ENCODE measurements at places on chromosomes 6 and 20.

DNA sequence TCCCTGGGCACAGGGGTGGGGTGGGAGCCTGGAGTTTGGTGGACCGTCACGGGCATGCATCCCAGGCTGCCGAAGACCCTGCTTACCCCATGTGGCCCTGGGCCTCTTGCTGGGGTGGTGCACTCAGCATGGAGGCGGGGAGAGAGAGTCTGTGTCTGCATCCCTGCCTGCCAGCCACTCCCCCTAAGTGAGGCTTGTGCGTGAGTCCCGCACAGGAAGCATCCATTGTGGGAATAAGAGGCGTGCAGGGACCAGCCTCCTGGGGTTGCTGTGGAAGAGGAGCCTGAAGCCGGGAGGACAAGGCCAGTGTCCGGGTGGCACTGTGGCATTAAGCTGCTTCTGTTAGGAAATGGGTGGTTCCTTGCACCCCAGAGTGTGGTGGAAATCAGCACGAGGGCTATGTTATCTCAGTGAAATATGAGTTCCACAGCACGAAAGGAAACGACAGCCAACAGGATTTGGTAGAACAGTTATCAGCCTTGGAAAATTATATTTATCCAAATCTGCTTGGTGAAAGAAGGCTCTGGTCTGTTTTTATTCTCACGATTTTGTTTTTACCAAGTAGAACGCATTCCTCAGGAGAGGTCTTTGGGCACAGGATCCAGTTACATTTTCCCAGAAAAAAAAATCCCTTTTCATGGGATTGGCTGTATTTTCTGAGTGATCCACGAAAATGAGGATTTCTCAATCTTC lies 35.7 kb downstream of the CDH4 start:
- DNase-seq = no peak

GRCh38 chr20:45049438-45049837 lies 51.5 kb downstream of the KCNS1 start:
- DNase-seq = no peak

GRCh38 chr6:97726378-97726777 lies 443.4 kb upstream of the MMS22L start:
- peak; percentile 23 for DNase-seq

GRCh38 chr20:18639501-18639979 lies 51.7 kb downstream of the DTD1 start:
- no peak for DNase-seq

DNA sequence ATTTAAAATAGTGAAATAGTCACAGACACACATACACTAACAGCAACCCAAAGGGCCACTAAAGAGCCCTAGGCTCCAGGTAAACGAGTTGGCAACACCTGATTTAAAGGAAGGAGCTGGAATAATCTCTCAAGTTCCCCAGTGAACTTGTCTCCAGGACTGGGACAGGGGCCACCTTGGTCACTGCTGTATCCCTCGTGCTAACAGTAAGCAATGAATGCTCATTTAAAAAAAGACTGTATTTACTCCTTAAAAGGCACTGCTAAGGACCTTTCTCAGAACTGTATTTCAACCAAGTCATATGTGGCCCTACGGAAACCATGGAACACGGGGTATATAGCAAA lies 1.3 kb downstream of the DIDO1 start:
- DNase-seq = no peak

GRCh38 chr6:47288267-47289090 lies 21.2 kb downstream of the TNFRSF21 start:
- no peak for DNase-seq

DNA sequence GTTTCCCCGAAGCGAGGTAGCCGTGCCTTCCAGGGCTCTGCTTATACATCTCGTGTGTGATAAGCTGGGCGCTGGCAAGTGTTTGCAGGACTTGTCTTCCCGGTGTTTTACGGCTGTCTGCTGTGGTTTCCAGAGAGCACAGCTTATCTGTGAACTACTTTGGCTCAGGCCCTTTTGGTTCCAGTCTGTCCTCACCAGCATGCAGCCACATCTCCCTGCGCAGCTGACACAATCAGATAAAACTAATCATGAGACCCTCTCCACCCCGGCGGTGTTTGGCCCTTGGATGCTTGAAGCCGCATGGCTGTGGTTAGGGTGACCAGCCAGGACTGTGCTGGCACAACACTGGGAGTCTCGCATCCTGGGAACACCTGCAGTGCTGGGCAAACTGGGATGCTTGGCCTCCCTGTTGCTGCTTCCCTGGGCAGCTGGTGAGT lies 241.8 kb upstream of the FOXQ1 start:
- no peak for DNase-seq

DNA sequence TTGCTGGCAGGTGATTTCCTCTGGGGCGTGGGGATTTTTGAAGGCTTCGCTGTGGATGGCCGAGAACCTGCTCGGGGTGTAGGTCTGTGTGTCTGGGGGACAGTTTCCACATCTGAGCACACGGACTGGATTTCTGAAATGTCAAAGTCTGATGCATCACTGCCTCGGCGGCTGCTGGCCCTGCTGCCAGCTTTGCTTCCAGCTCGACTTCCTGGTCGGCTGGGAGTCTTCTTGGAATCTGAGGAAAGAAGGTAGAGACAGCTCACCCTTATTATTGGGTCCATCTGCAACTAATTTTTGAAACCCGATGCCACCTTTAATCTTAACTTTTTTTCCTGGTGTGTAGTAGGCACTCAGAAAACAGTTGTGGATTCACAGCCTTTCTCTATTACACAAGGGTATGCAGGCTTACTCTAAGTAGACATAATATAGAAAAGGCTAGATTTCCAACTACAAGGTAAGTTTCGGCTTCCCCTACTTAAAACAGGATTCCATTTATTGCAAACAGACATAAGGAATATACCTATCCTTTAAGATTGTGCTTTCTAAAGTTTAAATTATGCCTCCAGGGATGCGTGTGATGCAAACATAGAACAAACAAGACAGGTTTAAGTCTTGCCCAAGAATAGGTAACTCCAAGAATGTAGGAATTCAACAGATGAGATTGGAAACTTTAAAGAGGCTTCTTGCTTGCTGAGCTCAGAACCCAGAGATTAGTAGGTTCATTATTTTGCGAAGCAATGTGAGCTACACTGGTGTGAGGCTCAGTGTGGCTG lies 183.5 kb downstream of the DST start:
- no peak for DNase-seq

DNA sequence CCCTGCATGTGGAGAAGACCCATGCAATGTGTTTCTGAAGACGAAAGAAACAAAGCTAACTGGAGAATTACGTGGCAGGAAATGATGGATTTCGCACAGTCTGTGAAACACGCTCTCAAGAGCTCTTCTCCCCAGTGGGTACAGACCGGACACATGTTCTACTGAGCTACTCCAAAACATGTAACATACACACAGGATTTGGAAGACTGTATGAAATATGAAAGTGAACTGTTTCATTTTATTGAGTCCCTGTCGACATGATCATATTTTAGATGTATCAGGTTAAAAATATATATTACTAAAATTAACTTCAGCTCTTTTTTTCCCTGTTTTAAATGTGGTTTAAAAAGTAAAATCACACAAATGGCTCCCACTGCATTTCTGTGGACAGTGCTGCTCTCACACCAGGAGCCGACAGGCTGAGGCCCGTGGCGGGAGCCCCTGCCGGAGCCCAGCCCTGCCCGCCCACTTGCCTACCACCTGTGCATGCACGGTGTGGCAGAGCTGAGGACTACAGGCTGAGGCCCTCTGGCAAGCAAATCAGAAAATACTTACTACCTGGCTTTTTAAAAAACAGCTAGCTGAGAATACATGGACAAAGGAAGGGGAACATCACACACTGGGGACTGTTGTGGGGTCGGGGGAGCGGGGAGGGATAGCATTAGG lies 58.9 kb upstream of the NXT1 start:
- DNase-seq = no peak

DNA sequence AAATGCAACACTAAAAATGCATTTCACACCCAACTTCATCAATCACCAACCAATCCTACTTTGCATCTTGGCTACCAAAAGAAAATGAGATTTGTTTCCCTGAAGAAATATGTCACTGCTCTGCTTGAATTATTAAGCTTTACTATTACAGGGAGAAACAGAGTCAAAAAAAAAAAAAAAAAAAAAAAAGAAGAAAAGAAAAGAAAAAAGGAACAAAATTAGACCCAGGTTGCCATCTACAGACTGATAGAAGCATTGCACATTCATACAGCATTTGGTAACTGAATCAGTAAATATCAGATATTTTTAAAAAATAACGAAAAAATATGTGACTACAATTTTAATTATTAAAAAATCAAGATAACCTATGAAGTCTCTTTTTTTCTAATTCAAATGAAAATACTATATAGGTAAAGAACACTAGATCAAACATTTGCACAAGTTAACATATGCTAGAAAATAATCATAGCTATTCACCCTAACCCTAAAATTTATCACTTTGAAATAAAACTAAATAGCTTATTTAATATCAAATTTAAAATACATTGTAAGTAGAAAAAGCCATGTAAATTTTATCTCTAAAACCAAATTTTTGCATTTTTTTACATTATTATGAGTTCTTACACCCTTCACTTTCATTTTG lies 83.3 kb downstream of the DCDC2 start:
- no peak for DNase-seq

DNA sequence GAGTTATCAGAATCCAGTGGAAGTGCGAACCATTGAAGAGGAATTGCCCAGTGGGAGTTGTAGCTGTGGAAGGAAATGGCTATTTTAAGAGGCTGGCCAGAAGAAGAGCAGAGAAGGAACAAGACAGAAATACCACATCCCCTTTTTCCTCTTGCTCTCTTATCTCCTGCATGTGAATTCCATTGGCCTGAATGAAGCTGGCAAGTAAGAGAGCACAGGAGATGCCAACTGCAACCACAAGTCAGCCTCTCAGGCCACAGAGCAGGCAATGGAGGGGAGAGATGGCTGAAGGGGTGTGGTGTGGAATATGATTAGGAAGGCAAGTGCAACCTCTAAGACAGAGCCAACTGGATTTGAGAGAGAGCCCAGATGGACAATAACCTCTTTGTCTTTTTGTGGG lies 362.7 kb upstream of the IMPG1 start:
- DNase-seq = no peak

DNA sequence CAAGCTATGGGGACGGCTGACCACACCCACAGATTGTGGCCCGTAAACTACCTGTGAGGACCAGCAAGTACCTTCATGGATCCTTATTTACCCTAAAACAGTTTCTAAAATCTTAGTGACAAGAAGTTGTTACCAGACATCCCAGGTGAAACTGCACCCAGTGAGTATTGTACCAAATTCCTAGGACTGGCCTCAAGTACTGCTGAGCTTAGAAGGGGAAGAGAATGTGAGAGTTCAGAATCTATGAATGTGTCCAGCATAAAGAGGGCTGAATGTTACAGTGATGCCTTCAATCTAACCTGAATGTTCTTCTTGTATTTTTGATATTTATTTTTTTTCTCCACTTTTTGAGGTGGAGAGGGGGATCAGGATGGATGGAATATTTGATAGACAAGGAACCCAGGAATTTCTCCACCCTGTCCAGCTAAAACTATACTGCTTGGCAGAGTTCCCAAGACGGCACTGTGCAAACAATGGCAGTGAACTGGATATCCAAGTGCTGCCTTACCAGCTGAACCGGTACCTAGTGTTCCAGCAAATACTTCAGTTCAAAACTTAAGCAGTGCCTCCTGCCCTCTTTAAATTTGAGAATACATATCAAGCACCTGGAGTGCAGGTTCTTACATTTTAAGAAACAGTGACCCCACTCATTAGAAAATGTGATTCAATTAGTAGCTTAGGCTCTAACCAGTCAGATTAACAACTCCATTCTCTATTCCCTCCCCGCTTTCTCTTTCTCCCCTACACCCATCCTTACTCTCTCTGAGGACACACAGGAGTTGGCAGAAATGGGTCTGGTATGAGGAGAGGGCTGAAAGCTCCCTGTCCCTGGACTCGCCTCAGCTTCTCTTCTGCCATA lies 427.3 kb upstream of the FLRT3 start:
- no peak for DNase-seq

- no peak for DNase-seq
These were observed 100.0 kb upstream of the ADGRF4 start for GRCh38 chr6:47598367-47598766.

- DNase-seq = no peak
These were observed 3.0 kb upstream of the TGM2 start for GRCh38 chr20:38167851-38168760.

GRCh38 chr20:49856904-49857303 lies 44.3 kb downstream of the SLC9A8 start:
- no peak for DNase-seq

DNA sequence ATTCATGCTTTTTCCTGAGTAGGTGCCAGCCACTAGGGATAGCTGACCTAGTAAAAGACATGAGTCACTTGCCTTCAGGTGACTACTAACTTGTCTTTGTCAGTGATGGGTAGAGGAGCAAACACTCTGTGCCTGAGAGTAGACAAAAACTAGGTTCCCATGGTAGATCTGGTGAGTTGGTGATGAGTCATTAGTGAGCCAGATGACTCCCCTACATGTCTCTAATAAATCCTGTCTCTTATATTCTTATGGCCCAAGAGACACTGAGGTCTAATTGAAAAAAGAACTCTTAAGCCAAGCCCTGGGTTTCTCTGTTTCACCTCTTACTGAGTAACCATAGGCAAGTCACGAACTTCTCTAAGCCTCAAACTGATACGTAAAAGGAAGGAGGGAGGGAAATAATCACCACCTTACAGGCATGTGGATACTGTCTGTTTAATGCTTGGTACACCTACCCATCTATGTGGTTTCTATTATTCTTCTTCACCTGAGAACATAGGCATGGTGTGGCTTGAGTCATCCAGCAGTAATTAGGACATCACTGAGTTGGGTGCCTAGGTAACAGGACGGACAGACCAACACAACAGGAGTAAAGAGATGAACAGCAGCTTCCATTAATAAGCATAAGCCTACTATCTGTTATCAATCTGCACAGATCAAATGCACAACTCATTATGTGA lies 20.3 kb downstream of the TTPAL start:
- no peak for DNase-seq

DNA sequence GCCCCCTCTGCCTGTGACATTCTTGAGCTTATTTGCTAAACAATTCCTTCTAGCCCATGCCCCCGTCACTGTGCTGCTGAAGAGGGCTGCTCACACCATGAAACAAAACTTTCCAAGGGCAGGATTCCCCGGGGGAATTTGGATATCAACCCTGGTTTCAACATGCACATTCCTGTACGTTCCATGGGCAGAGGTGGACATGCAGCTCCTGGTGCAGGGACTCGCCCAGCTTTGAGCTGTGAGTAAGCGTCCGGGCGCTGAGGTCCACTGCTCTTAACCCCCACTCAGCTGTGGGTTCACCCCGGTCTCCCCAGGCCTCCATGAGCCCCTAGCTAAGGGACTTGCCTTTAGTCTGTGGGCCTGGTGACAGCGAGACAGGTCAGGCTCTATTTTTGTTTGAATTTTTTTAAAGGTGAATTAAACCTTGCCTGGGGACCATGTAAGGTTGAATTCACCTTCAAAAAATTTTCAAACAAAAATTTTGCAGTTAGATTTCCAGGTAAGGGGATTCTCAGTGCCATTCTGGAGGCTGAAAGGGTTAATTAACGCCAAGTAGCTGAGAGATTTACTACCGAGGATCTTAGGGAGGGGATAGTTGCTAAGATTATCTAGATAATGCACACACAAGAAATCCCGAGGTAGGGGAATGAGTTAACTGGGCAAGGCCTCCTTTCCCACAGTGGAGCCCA lies 70.3 kb upstream of the SLC22A23 start:
- DNase-seq = no peak
